ENCODE measurements at places on chromosomes 6 and 20.
A peak's percentile ranks its signal among the peaks of the same experiment; 100 is the strongest.

GRCh38 chr6:5950361-5950785 is 56.4 kb downstream of the NRN1 start:
- no peak for DNase-seq

DNA sequence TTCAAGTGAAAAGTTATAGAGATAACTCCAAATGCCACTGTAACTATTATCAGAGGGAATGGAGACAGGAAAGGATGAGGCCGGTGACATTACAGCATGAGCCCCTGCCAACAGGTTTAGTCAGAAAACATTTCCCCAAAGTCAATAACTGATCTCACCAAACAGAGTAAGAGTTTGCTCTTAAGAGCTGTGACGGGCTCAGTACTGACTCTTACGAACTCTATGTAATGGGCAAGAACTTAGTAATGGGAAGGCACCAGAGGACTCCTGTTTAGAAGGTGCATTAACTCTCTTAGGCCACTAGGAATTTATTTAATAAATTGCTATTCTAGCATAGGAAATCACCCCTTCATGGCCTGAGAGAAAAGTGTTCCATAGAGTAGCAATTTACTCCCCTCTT is 76.8 kb downstream of the SAMD5 start:
- DNase-seq, result no peak

GRCh38 chr20:21432911-21433310 is 35.6 kb upstream of the NKX2-4 start:
- no peak for DNase-seq

DNA sequence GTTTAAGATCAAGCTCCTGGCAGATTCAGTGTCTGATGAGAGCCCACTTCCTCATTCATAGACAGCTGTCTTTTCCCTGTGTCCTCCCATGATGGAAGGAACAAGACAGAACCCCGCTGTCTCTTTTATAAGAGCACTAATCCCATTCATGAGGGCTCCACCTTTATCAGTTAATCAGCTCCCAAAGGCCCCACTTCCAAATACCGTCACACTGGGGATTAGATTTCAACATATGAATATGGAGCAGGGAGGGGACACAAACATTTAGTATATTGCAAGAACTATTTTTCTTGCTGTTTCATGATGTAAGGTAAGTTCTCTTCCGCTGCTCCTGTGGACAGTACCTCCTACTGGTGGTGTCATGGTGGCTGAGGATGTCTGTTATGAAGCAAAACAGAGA is 158.3 kb upstream of the IRAK1BP1 start:
- DNase-seq, result no peak

DNA sequence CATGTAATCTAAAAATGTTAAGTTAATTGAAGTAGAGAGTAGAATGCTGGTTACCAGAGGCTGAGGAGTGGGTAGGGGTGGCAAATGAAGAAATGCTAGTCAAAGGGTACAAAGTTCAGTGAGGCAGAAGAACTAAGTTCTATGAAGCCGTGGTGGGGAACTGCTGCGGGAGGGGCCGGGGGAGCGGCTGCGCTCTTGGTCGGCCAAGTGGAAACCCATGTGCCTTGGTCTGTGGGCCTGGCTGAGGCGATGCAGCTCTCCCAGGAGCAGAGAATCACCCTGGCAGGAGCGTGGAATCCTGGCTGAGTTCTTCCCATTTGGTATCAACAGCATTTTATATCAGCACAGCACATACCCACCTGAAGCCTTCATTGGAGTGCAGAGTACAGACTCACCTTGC is 22.3 kb downstream of the TTLL2 start:
- no peak for DNase-seq

DNA sequence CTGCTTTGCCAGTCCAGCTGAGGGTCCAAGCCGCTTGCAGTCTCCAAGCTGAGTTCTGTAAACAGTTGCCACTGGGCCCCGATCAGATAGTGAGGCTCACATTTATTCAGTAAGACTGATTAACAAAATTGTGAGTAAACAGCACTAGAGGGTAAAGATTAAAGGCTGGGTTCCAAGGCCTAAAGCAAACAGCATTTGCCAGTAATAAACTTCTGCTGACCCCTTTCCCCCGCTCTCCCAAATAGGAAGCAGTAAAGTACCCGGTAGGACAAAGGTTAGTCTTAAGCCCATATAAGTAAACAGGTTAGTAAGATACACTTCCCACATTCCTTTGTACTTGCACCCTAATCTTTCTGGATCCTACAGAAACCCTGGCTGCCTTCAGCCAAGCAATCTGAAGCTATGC is 181.8 kb downstream of the MEI4 start:
- DNase-seq, result no peak

DNA sequence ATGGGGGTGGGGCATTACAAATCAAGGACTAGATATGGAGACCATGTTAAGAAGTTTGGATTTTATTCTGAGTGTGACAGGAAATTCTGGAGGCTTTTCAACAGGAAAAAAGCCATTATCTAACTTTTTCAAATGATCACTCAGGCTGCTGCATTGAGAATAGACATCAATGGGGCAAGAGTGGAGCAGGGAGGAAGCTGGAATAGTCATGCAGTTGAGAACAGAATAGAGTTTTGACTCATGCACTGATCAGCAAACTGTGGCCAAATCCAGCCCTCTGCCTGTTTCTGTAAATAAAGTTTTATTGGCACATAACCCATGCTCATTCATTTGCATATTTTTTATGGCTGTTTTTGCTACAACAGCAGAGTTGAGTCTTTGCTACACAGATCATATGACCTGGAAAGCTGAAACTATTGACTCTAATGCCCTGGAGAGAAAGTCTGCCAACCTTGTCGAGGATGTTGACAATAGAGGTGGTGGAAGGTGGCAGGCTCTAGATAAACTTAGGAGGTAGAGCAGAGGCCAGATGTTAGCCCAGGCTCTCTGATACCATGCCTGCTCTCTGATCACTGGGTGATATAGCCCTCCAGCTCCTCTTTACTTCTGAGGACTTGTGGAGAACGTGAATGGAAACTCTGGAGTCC is 441.8 kb downstream of the PTPRT start:
- peak; percentile 53 for DNase-seq

Measured in NCI-H345 (cell line).